EH (cell line): ENCODE measurements at places on chromosomes 6 and 20.

DNA sequence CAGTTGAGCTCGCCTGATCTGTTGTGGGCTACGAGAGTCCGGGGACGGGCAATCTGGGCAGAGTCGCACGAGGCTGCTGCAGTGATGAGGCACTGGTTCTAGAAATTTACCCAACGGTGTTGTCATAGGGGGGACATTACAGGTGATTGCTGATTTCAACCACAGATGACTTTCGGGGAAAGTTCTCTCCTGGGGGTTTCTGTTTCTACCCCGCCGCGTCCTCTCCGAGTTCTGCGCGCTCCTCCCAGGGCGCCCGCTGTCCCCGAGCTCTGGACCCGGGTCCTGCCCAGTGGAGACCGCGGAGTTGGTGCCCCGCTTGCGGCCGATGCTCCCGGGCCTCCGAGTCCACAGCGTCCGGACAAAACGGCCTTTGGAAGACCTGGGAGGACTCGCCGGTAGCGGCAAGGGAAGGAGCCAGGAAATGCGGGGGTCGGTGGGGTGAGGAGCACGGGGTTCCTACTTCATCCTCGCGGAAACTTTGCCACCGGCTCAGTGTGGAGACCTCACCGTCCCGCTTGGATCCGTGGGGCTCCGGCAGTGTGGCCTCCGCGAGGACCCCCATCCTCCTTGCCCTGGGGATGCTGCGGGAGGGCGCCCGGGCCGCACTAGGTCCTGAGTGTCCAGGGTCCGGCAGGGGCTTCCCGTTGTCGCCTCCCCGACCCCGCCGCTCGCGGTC, 12.3 kb upstream of the RAET1L start:
- no peak for DNase-seq

DNA sequence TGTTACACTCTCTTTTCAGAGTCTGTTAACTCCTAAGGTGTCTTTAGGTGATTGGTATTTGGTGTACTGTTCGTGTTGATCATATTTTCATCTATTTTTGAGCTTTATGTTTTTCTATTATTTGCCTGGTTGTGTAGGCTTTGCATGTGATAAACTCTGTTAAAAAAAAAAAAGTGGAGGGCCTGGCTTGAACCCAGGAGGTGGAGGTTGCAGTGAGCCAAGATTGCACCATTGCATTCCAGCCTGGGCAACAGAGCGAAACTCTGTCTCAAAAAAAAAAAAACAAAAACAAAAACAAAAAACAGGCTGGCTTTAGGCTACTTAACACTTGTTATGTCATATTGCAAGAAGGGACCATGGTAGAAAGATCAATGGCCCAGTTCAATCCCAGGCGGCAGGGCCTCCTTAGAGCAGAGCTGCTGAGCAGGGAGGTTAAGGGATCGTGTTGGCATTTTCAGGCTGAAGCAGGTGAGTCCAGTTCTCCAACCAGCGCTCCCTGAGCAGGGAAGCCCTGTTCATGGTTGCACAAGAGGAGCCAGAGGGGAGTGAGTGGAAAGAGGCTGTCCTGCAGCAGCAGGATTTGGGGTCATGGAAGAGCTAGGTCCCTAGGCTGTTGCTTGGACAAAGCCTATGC, 8.5 kb downstream of the PYGB start:
- DNase-seq = no peak

DNA sequence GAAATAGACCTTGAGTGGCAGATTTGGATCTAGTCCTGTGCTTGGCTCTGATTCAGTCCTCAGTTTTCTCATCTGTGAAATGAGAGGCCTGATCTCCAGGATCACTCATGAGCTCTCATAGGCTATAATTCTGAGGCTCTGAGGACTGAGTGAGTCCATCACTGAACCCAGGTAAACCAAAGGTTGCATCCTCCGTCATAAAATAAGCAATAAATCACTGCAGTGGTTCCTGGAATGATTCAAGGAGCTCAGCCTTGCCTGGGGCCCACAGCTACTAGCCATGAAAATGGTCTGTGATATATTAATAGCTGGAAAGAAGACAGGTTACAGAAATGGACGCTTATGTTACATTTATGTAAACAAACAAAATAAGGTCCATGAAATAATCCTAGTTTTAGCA, 124.8 kb downstream of the MAP3K7 start:
- DNase-seq = no peak

DNA sequence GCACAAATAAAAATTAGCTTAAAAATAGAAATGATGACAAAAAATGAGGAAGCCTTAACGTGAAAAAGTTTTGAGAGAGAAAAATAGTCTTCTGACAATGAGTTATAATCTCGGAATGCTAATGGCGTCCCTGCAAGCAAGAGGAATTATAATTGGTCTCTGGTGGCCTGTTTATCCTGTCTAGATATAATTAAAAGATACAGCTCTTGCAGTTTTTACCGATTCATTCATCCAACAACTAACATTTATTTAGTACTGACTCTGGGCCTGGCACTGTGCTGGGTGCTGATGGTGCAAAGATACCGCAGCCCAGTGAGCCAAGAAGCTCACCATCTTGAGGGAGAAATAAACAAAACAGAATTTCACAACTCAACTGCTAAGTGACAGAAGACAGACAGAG, 31.6 kb upstream of the ANKRD60 start:
- DNase-seq = peak; percentile 86

DNA sequence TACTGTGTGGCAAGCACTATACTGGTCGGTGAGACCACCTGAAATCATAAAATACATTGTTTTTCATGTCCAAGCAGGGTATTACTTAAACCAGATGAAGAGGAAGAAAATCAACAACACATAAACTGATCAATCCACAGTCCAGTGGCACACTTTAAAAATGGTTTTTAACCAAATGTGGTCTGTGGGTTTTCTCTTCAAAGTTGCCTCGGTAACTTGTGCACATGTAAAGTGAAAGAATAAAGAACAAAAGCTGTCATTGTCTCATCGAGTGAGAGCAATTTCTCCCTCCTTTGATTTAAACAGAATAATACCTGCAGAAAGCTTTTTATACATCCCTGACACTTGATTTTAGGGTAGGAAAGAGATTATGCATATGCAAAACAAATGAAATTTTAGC, 3.7 kb downstream of the FLRT3 start:
- DNase-seq = no peak

GRCh38 chr20:24949756-24950127, 673 bp downstream of the CST7 start:
- DNase-seq = no peak

- DNase-seq = no peak
Measured at GRCh38 chr6:109344226-109344625, 38.0 kb downstream of the CD164 start.
